ENCODE measurements at places on chromosomes 11 and 22.

- DNase-seq, result no peak
Measured at GRCh38 chr11:30459821-30460220, 126.3 kb downstream of the MPPED2 start.

GRCh38 chr22:27982630-27983180, 63.6 kb upstream of the PITPNB start:
- no peak for DNase-seq

DNA sequence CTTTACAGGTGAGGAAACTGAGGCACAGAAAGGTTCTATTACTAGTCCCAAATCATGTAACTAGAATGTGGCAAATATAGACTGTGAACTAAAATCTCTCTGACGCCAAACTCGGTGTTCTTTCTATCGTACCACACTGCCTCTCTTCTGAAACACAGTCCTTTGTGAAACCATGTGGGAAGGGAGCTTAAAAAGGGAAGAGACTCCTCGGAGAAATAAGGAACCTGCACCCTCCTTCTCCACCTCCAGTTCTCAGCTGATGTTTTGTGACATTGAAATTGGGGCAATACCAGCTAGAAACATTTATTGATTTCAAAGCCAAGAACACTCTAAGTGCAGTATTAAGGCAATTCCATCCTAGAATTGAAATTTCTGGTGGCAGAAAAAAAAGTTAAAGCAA, 76.4 kb upstream of the DRD2 start:
- DNase-seq, result no peak

GRCh38 chr22:32743046-32743445, 58.5 kb upstream of the TIMP3 start:
- no peak for DNase-seq

DNA sequence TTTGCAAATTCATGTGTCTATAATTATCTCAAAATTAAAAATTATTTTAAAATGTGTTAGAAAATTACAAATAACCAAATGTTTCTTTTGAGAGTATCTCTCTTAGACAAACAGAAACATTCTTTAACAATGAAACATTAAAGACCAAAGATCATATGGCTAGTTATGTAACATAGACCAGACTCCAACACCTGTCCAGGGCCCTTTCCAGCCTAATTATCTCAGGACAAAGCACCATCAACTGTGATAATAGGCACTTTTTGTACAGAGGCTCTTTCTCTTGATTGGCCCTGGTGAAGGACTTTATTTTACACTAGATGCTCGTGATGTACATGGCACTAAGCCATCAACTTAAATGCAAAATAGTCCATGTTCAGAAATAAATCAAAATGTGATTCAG, 5.0 kb upstream of the PLEKHA7 start:
- DNase-seq, result no peak

GRCh38 chr11:99376463-99376862, 355.7 kb downstream of the CNTN5 start:
- no peak for DNase-seq

DNA sequence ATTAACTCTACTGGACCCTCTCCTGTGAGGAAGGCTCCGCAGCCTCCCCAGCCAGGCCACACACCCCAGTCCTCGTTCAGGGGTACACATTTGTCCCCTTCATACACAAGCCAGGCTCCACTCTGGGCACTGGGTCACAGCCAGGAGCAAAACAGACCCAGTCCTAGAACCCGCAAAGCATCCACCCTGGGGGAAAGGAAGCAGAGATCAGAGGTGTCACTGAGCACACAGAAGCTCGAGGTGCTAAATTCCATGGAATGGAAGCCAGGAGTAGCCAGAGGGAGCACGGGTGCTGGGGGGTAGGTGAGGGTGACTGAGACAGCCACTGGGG, 43.6 kb upstream of the TH start:
- DNase-seq, result no peak

GRCh38 chr11:73055655-73056354, 86.3 kb downstream of the FCHSD2 start:
- DNase-seq, result no peak

DNA sequence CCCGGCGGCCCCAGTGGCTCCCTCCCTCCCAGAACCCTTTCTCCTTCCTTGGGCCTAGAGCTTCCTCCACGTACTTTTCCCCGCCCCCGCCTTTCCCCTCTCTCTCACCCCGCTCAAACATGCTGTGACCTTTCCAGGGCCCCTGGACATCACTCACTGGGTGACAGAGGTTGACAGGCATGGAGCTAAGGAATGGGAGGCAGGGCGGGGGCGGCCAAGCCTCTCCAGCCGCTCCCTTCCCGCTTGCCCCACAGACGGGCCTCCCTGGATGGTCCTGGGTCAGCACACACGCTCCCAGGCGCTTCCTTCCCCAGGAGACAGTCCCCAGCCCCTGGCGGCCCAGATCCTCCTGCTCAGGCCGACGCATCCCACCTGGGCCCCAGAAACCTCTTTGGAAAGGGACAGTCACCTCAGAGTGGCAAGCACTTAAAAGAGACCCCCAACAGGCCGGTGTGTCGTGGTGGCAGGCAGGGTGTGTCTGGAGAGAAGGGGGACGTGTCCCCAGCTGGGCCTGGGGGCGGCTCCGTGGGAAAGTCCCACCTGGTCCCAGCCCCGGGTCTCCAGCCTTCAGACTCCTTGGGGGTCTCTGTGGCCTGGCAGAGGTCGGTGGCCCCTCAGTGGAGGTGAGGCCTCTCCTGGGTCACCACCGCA, 8.8 kb downstream of the H19 start:
- DNase-seq, result no peak

All from AG04450 (cell line).